Lung microvascular endothelial cell (primary cell): ENCODE measurements at places on chromosomes 7 and 10. TPM values are rescaled to one million over a fixed set of nuclear protein-coding genes. Genes with fewer than 3 reads are reported as not detected.

SLC26A3 gene
- not detected in 2 replicates for total RNA-seq

NANOS1 gene
- 0.22 and 0.60 TPM in 2 replicates for total RNA-seq

EVX1 gene
- not detected in 2 replicates for total RNA-seq

NME8 gene
- not detected in 2 replicates for total RNA-seq

PPP1R3A gene
- total RNA-seq = not detected in 2 replicates

VIPR2 gene
- not detected in 2 replicates for total RNA-seq

CPN1 gene
- total RNA-seq = not detected in 2 replicates
